ENCODE measurements at places on chromosomes 1 and 21.

DNA sequence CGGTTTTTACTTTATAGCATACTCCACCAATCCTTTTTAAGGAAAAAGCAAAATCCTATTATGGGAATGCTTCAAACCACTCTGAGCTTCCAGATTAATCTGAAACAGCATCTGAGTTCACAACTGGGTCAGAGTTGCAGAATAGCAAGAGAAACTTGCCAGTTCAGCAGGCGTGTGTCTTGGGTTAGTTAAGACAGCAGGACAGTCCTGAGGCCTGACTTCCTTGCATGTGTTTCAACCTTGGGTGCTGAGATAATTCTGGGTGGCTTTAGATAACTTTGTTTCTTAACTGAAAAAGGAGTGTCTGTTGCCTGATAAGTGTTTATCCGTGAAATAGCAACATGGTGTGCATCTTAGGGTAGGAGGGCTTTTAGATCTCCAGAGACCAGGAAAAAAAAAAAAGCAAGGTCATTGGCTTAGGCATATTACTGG lies 169.2 kb downstream of the DHRS3 start:
- peak; percentile 71 for DNase-seq

DNA sequence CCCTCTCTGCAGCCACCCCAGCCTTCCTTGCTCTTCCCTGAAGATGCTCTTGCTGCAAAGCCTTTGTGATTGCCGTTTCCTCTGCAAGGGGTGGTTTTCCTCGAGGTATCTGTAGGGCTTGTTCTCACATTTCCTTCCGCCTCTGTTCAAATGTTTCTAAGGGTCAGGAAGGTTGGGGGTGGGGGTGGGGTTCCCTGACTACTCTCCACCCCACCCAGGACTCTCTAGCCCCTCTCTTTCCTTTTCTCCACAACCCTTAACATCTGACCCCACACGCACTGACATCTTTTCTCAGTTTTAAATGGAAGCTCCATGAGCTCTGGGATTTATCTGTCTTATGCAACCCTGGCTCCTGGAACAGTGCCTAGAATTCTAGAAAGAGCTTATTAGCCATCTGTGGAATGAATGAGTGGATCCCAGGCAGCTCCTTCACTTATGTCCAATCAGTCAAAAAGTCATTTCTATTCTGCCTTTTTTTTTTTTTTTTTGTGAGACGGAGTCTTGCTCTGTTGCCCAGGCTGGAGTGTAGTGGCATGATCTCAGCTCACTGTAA lies 27.3 kb upstream of the ZNF362 start:
- DNase-seq, result peak; percentile 60

GRCh38 chr1:34774957-34775356 lies 6.1 kb upstream of the GJB3 start:
- no peak for DNase-seq

DNA sequence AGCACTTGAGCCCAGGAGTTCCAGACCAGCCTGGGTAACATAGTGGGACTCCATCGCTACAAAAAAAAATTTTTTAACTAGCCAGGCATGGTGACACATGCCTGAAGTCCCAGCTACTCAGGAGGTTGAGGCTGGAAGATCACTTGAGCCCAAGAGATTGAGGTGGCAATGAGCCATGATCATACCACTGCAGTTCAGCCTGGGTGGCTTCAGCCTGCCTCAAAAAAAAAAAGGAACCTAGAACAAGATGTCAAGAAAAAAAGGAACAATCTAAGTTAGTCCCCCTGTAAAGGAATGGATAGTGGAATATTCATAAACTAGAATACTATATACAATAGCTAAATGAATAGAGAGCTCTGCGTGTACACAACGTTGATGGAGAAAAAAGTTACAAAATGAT lies 14.4 kb downstream of the NSL1 start:
- DNase-seq, result no peak

DNA sequence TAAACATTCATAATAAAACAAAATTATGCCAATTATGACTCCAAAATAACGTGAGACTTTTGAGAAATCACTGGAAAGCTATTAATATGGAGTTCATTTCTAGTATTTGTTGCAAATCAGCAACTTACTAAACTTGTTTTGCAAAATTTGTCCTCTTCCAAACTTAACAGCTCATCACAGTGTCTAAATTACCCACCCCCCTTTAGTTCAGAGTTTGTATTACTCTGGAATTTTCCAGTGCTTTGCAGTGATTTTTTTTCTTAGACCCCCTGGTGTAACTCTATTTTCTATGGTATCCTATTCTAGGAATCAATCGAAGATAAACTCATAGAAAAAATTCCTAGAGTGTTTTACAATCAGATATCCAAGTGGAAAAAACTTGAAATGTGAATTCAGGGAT lies 72.4 kb upstream of the CACHD1 start:
- DNase-seq, result no peak

DNA sequence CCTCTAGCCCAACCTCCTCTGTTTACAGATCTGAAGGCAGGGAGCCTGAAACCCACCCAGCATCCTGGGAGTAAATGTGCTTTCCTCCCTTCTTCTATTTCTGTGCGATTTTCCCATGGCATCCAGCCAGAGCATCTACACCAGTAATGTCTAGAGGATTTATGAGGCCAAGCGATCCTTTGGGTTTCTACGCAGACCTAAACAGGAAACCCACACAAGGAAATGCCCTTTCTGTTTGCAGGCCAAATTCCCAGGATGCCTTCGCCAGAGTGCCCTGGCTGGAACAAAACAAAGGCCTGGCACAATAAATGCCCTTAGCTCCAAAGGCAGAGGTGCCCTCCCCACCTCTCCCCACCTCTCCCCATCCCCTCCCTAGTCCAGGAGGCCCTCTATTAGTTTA lies 110.5 kb upstream of the CDC42BPA start:
- DNase-seq, result no peak

DNA sequence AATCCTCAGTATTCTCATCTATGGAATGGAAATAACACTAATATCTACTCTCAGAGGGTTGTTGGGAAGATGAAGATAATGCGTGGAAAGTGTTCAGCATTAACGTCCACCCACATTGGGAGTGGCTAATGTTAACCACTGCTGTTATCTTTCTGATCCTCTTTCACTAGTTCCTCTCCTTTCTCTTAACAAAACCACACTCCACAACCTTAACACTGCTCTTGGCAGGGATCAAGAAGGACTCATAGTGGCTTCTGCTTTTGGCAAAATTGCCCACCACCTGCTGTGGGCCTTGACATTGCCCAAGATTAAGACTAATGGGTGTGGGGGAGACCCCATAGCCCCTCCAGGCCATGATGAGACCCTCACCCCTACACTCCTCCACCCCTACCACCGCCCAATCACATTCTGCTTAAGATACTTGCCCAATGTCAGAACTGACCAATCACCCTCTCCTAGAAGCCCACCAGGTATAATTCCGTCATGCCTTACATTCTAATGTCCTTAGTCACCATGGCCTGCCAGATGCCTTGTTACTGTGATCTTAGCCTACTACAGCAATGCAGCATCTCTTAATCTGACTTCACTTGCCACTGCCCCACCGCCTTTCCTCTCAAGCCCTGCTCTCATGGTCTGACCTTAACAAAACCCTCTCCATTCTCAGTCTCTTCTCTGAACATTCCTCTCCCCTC lies 27.1 kb downstream of the DHCR24 start:
- no peak for DNase-seq

DNA sequence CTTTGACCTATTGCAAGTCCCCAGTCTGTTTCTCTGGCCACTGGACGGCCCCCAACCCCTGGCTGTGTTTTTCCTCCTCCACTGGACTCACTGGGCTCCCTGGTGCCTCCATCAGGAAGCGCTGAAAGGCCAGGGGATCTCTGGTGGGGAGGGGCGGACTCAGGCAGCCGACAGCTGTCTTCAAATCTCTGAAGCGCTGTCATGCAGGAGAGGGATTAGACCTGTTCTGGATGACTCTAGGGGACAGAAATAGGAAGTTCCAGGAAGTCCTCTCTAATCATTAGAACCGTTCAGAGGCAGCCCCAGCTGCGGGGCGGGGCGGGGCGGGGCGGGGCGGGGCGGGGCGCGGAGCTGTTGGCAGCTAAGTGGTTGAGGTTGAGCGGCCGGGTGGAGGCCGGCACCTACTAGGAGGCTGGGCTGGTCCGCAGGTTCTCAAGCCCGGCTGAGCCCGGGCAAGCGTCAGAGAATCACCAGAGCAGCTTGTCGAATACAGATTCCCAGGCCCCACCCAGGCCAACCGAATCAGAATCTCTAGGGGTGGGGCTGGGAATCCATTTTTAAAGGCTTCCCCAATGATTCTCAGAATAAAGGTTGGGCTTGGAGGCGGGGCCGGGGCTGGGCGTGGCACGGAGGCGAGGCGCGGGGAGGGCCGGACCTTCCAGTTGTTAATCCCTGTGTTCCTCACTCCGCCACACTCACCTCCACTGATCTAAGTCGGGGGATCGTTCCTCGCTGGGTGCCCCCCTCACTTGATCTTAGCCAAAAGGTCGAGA lies 11.4 kb upstream of the PHLDA3 start:
- no peak for DNase-seq

DNA sequence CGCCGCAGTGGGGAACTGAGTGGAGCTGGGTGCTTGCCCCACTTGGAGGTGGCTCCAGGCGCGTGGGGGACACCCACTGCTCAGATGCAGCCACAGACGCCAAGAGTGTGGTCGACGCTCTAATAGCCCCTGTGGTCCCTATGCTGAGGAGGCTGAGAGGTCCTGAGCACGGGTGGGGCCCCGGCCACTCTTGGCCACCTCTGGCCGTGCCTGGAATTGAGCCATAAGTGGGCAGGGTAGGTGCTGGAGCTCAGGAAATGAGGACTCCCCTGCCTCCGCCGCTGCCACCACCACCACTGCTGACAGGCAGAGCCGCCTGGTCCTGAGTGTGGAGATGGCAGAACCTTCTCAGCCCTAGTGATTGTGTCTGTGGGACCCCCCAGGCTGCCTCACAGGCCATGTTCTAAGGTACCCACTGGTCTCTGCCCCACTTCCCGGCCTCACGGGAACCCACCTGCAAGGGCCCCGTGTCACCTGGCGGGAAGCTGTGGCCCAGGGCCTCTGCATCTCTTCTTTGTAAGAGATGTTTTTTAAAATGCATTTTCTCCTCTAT lies 34.6 kb upstream of the DIP2A start:
- no peak for DNase-seq

DNA sequence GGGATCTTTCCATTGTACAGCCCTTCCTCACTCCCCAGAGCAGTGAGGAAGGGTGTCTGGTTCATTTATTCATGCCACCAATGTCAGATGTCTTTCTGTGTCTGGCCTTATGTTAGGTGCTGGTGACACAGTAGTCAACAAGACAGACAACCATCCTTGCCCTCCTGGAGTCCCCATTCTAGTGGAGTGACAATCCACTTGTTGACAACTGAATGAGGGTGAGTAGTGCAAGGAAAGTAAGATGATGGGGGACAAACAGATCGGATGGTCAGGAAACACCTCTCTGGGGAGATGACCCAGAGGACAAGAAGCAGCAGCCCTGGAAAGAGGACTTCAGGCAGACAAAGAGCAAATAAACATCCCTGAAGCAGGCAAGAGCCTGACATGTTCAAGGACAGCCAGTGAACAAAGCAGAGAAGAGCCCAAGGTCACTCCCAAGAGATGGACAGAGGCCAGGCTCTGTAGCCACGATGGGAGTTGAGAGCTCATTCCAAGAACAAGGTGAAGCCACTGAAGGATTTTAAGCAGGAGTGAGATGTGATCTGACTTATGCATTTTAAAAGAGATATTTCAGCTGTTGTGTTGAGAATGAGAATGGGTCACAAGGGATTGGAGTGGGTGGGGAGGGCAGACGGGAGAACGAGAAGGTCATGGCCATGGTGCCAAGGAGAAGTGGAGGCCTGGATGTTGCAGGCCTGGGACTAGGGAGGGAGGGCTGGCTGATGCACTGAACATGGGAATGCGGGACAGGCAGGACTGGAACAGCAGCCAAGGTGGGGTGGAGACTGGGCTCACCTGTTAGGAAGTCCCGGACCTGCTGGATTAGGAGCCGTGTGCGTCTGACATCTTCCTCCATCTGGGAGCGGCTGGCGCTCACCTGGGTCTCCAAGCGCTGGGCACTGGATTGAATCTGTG lies 30.2 kb downstream of the LAMB3 start:
- DNase-seq, result no peak
